ENCODE measurements at places on chromosomes 2 and 18. TPM values are rescaled to one million over a fixed set of nuclear protein-coding genes. Genes with fewer than 3 reads are reported as not detected.

RIOK3 gene
- 78.7 TPM for total RNA-seq

KCNK3 gene
- total RNA-seq: 3.3 TPM

LDLRAD4 gene
- 21.2 TPM for total RNA-seq

ACMSD gene
- not detected for total RNA-seq

CHRNA1 gene
- not detected for total RNA-seq

CIAO1 gene
- total RNA-seq: 141 TPM

C2orf92 gene
- 8.6 TPM for total RNA-seq

UGT1A4 gene
- total RNA-seq: not detected

CPLX4 gene
- not detected for total RNA-seq

TXNDC9 gene
- total RNA-seq: 27.1 TPM

PLB1 gene
- 6.2 TPM for total RNA-seq

MYCN gene
- total RNA-seq: not detected

ONECUT2 gene
- not detected for total RNA-seq

SNED1 gene
- 34.9 TPM for total RNA-seq

EIF2B4 gene
- total RNA-seq: 40.3 TPM

COL5A2 gene
- 126 TPM for total RNA-seq

FABP1 gene
- not detected for total RNA-seq

NEUROD1 gene
- not detected for total RNA-seq

SERPINB13 gene
- total RNA-seq: not detected

TXNL4A gene
- total RNA-seq: 53.3 TPM

DNAJC5G gene
- not detected for total RNA-seq

GATA6 gene
- 2.0 TPM for total RNA-seq

OTOS gene
- total RNA-seq: not detected

All from subcutaneous adipose tissue (tissue), 4 donors.